ENCODE measurements at places on chromosomes 5 and 9.

GRCh38 chr5:160726721-160727120 lies 125.3 kb downstream of the ATP10B start:
- DNase-seq: no peak

- no peak for DNase-seq
These were observed 668.8 kb upstream of the RGMB start for GRCh38 chr5:98104454-98105188.

DNA sequence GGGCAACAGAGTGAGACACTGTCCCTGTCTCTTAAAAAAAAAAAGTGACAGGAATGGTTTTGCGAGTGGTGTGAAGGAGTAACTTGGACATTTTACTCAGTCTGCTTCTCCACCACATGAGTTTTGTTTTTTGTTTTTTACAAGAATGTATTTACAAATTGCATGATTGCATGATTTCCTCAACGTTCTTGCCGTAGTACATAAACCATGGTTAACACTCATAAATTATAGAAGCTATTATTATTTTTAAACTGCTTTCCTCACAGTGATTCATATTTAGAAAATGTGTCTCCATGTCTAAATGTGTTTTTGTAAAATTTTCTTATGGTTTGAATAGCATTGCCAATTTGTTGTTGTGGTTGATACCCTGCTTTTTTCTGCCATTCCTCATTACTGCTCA lies 220.0 kb downstream of the GOLPH3 start:
- DNase-seq: no peak

- DNase-seq: no peak
These were observed 28.2 kb downstream of the LIFR start for GRCh38 chr5:38528162-38528703.

Measured in activated T-cell treated with anti-CD3 and anti-CD28 coated beads for 1 hour (primary cell).